Cardiac septum (tissue), 1 donor: ENCODE measurements at places on chromosomes 2 and 18. TPM values are rescaled to one million over a fixed set of nuclear protein-coding genes. Genes with fewer than 3 reads are reported as not detected.

The SOWAHC gene
- total RNA-seq, result 2.4 TPM

GRCh38 chr2:171878481-171878993 is 15.5 kb downstream of the SLC25A12 start:
- no peak for DNase-seq

DNA sequence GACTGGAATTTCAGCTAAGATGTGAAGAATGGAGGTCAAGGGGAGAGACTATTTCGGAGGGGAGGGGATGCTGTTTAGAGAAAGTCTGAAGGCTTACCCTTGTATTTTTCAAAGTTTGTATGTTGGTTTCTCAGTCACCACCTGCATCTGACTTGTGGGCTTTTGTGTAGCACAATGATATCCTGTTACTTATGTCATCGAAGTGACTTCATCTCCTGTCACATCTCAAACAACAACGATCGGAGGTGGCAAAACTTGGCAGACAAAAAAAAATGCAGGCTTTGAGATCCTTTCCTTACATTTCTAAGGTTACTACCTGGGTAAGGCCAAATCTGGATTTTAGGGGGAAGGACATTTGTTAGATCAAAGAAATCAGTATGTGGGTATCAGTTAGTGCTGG is 11.7 kb upstream of the CXCR4 start:
- no peak for DNase-seq

GRCh38 chr2:65802298-65802942 is 370.0 kb upstream of the SPRED2 start:
- no peak for DNase-seq

DNA sequence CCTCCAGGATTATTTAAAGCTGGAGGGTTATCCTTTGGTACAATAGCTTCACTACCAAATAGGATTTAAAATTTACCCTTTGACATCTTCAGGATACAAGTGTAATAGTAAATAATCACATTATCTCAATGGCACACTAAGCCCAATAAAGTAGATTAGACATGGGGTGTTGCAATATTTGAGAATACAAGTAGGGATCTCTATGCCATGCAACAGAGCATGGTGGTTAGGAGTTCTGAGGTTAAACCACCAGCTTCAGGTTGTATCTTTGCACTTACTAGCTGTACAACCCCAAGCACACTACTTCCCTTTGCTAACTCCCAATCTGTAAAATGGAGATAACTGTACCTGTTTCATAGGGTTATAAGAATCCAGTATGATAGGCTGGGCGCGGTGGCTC is 6.2 kb downstream of the MBD2 start:
- no peak for DNase-seq

- no peak for DNase-seq
These were observed 253.7 kb upstream of the THUMPD2 start for GRCh38 chr2:40032650-40033319.
